ENCODE measurements at places on chromosomes 3 and 15. TPM values are rescaled to one million over a fixed set of nuclear protein-coding genes. Genes with fewer than 3 reads are reported as not detected.

A4GNT gene
- total RNA-seq: not detected

- no peak for DNase-seq
Observed at GRCh38 chr15:85702321-85703101, 92.2 kb downstream of the KLHL25 start.

- peak; percentile 79 for DNase-seq
Observed at GRCh38 chr3:52277071-52277964, 1.1 kb downstream of the WDR82 start.

DNA sequence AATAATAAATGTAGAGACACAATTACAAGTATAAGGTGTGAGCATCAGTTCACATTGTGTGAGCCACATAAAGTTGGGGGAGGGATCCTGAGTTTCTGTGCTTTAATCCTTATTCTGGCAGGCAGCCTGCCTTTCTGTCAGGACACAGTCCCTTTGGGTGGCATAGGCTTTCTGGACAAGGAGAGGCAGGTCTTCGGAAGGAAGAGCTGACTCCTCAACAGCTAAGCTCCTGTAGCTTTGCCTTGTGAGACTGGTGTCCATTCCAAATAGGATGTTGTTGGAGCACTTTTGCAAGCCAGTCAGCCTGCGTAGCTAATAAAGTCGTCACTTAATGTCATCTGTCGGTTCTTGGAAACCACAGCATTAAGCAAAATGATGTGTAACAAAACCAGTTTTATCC is 151.9 kb upstream of the MCTP2 start:
- no peak for DNase-seq

DNA sequence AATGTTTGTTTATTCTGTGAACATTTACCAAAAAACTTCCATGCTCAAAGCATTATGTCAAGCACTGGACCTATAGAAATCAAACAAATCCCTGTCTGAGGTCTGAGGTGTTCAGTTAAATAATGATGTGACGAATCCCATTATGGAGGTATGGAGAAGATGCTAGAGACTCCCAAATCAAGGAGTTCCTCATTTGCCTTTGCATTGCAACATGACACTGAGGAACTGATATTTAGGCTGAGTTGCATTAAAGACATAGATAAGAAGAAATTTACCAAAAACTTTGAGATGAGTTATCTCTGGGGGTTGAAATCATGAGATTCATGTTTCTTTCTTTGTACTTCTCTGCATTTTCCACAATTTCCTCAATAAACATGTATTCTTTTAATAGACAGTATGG is 16.0 kb downstream of the CD200 start:
- no peak for DNase-seq

Data from MG63 (cell line).